ENCODE measurements at places on chromosomes 6 and 20. TPM values are rescaled to one million over a fixed set of nuclear protein-coding genes. Genes with fewer than 3 reads are reported as not detected.

GRCh38 chr6:168388641-168389633 lies 52.0 kb upstream of the SMOC2 start:
- H3K4me1 ChIP-seq, result no peaks in the 10 kb centered on the region
- no peak overlapping the region for H3K4me3 ChIP-seq
- no peak for DNase-seq

DNA sequence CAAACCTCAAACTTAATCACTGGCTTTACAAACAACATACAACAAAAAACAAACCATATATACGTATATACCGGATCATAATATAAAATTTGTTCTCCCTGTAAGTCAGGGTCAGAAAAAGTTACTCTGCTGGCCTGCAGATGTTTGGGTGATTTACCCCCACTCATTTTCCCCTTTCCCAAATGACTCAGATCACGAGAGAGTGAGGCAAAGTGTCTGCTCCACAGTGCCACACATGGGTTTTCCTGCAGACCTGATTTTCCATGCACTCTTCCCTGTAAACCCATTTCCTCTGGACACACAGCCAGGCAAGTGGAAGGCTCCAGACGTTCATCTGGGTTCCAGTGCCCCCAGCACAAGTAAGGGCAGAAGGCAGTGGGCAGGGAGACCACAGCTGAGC lies 23.5 kb downstream of the GFOD1 start:
- H3K4me1 ChIP-seq, result peaks cover 40% of the 10 kb centered on the region
- peaks cover 1% of the 10 kb centered on the region for H3K36me3 ChIP-seq
- no peak overlapping the region for H3K4me3 ChIP-seq
- no peak overlapping the region for H3K27ac ChIP-seq

GRCh38 chr6:153059311-153059710 lies 56.8 kb upstream of the MTRF1L start:
- H3K4me3 ChIP-seq, result no peak overlapping the region
- no peaks in the 10 kb centered on the region for H3K36me3 ChIP-seq
- no peak for DNase-seq
- H3K4me1 ChIP-seq, result no peaks in the 10 kb centered on the region

- no peaks in the 10 kb centered on the region for H3K36me3 ChIP-seq
- H3K4me1 ChIP-seq, result no peaks in the 10 kb centered on the region
- no peak for DNase-seq
- no peak overlapping the region for H3K27ac ChIP-seq
- H3K4me3 ChIP-seq, result no peak overlapping the region
Observed at GRCh38 chr6:120945905-120946594, 388.2 kb downstream of the TBC1D32 start.

DNA sequence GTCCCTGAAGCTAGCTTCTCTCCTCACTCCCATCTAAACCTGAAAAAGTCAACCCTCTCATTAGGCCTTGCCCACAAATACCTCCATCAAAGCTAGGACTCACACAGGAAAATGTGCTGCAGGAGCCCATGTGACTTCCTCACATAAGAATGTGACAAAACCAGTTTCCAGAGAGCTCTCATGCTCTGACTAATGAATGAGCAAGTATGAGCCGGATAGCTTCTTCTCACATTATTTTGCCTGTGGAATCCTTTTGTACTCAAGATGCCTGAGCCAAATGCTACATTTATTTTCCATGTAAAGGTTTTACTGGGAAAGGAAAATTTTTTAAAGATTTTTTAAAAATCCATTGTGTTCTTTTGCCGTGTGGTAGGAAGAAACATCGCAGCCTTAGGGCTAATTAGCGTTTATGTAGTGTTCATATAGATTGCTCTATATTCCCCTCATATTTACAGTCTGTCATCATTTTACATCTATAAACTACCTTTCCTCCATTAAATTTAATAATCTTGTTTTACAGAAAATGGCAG lies 68.6 kb upstream of the CCN6 start:
- peak overlapping the region; percentile 9 for H3K4me3 ChIP-seq
- no peaks in the 10 kb centered on the region for H3K27me3 ChIP-seq
- DNase-seq, result peak; percentile 76
- H3K36me3 ChIP-seq, result peaks cover 8% of the 10 kb centered on the region
- H3K27ac ChIP-seq, result peak overlapping the region; percentile 94

DNA sequence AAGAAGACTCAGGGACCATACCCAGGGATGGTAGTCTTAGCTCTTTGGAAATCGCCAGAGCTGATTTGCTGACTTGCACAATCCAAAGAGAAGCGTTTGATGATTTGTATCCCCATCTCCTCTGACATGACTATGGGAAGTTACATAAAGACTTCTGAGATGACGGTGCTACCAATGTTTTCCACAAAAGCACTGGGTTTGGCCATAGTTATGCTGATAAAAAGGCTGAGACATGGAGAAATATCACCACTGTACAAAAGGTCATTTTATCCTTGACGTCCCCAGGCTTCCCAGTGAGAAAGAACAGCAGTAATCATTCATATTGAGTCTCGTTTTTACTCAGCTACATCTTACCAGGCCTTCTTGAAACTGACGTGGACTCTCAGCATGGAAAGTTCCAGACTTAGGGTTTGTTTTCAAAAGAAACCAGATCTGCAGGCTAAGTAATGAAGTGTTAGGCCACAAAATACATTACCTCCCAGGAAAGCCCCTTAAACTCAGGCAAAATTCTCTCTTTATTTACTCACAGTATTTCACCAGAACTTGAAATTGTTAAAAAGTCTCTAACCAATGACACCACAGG lies 370.3 kb upstream of the JARID2 start:
- H3K4me1 ChIP-seq, result peaks cover 68% of the 10 kb centered on the region
- H3K27ac ChIP-seq, result peak overlapping the region; percentile 84
- no peaks in the 10 kb centered on the region for H3K27me3 ChIP-seq
- H3K36me3 ChIP-seq, result no peaks in the 10 kb centered on the region

DNA sequence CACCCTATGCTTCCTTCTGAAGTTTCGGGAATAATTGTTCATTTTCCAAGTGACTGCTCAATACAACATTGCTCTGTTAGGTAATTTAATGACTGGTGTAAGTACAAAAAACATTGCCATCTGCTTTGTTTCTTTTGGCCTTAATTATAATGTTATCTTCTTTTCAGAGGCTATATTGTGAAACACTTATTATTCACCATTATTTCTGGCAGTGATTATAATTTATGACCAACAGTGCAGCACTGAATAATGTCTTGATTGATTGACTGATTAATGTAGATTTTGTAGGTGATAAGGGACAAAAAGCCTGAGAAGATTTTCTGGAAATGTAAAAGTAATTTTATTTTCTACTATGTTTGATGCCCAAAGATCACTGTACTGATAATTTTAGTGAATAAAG lies 377.7 kb downstream of the PLCB1 start:
- H3K27me3 ChIP-seq, result no peaks in the 10 kb centered on the region
- no peaks in the 10 kb centered on the region for H3K4me1 ChIP-seq
- no peaks in the 10 kb centered on the region for H3K36me3 ChIP-seq
- H3K27ac ChIP-seq, result no peak overlapping the region
- no peak overlapping the region for H3K4me3 ChIP-seq
- DNase-seq, result no peak

DNA sequence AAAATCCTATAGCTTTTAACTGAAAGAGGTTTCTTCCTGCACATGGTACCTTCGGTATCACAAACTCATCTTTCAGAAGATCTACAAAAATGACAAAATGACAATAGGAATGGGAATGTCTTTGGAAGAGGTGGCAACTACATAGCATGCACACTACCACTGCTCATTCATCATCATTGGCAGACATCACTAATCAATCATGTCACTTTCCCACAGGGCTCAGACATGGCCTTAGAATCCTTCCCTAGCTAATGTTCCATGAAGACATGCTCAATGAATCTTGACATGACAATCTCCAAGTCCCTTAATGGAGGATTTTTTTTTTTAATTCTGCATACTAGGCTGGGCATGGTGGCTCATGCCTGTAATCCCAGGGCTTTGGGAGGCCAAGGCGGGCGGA lies 3.2 kb upstream of the PGC start:
- H3K4me1 ChIP-seq, result no peaks in the 10 kb centered on the region
- H3K27me3 ChIP-seq, result no peaks in the 10 kb centered on the region
- no peak for DNase-seq
- H3K27ac ChIP-seq, result no peak overlapping the region
- H3K4me3 ChIP-seq, result no peak overlapping the region
- H3K36me3 ChIP-seq, result no peaks in the 10 kb centered on the region

GRCh38 chr6:157606516-157606915 lies 216.5 kb upstream of the SNX9 start:
- H3K27ac ChIP-seq, result no peak overlapping the region
- no peak for DNase-seq
- no peaks in the 10 kb centered on the region for H3K27me3 ChIP-seq
- H3K4me1 ChIP-seq, result no peaks in the 10 kb centered on the region
- H3K36me3 ChIP-seq, result no peaks in the 10 kb centered on the region
- H3K4me3 ChIP-seq, result no peak overlapping the region

- peak overlapping the region; percentile 83 for H3K27ac ChIP-seq
- H3K27me3 ChIP-seq, result no peaks in the 10 kb centered on the region
- DNase-seq, result peak; percentile 94
- peaks cover under 1% of the 10 kb centered on the region for H3K36me3 ChIP-seq
- H3K4me3 ChIP-seq, result peak overlapping the region; percentile 83
Observed at GRCh38 chr6:41560431-41561192, 14.4 kb downstream of the FOXP4 start.

DNA sequence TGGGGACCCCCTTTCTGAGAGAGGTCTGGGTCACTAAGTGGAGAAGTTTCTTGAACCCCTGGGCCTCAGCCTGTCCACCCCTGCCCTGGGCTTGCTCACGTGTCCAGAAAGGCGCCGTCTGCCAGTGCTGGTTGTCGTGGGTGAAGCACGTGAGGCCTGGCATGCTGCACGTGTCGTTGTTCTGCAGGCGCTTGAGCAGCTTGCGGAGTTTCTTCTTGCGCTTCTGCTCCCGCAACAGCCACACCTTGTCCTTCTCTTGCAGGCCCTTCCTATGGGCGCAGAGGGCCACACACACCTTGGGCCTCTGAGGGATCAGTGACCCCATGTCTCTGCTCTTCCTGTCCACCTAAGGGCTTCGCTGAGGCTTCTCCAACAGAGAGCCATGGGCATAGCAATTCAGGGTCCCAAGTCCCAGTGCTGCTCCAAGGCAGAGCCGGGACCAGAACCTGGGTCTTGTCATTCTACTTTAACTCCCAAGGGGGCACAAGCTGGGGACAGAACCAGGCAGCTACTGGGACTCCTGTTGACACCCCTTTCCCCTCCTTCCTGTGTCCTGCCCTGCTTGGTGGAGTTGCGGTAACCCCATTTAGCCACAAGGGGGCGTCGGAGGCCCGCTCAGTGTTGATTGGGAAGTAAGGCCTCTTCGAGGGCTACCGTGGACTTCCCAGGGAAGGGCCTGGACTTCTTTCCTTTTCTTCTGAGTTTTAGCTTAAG lies 121.8 kb downstream of the SULF2 start:
- no peaks in the 10 kb centered on the region for H3K27me3 ChIP-seq
- peak; percentile 88 for DNase-seq
- no peaks in the 10 kb centered on the region for H3K36me3 ChIP-seq
- no peaks in the 10 kb centered on the region for H3K4me1 ChIP-seq

DNA sequence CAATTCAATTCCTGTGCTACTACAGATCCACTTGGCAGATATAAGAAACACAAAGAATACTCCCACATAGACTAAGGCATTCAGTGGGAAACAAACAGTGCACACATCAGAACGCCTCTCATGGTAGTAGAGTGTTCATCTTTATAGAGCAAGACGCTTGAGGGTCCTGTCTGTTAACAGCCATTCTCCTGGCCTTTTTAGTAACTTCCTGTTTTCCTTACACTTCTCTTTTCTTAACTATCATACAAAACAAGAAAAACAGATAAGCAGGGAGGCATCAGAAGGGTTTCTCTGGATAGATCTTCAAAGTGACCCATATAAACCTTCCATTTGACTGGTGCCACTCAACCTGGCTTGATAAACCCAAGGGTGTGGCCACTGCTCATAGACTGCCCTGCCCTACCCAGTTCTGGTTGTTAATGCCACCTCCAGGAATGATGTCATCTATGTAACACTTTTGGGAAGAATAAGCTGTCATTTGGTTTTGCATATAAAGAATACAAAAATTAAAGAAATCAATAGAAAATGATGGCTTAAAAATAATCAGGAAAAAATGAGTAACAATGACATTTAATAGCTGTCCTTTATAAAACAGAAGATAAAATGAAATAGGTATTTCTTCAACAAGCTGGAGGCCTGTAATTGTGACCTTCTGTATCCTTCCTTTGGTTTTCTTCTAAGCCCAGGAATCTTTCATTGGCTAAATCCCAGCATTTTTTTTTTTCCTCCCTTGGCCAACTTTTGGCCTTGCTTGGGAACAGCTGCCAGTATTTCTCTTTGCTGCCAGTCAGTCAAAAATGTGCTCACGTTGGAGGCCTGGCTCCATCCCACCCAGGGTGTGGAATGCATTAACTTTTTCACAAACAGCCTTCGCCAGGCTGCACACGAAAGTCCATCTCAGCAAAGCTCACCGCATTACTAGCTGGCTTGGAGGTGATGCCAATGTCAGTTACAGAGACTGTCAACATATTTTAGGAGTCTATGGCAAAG lies 103.5 kb downstream of the GJA10 start:
- H3K27ac ChIP-seq, result no peak overlapping the region
- H3K27me3 ChIP-seq, result no peaks in the 10 kb centered on the region
- H3K36me3 ChIP-seq, result peaks cover 39% of the 10 kb centered on the region
- H3K4me3 ChIP-seq, result no peak overlapping the region
- H3K4me1 ChIP-seq, result peaks cover 57% of the 10 kb centered on the region

DNA sequence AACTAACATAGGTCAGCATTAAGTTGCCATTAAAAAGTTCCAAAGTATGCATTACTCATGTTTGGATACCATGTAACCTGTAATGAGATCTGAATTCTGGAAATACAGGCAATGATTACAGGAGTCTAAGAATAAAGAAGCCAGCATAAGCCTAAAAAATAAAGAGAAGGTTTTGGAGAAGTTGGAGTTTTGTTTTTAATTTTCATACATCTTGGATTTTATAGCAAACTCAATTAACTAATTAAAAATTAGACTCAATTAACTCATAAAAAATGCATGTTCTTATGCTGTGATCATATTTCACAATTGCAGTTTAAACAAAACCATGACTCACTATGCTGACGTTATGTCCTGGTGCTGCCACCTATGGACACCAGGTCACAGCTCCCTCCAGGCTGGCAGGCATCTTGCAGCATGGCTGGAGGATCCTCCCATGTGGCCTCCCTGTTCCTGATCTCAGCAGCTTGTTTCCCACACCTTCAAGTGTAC lies 648.8 kb upstream of the AGPAT4 start:
- H3K27ac ChIP-seq, result no peak overlapping the region
- peak; percentile 44 for DNase-seq
- no peaks in the 10 kb centered on the region for H3K36me3 ChIP-seq
- H3K27me3 ChIP-seq, result no peaks in the 10 kb centered on the region

ACOT8 gene
- 23.3 TPM for total RNA-seq

SLC35D3 gene
- total RNA-seq, result not detected

PPIL4 gene
- total RNA-seq, result 25.8 TPM

SLC17A1 gene
- not detected for total RNA-seq

TTK gene
- 45.9 TPM for total RNA-seq
